ENCODE measurements at places on chromosomes 2 and 18. TPM values are rescaled to one million over a fixed set of nuclear protein-coding genes. Genes with fewer than 3 reads are reported as not detected.

DNA sequence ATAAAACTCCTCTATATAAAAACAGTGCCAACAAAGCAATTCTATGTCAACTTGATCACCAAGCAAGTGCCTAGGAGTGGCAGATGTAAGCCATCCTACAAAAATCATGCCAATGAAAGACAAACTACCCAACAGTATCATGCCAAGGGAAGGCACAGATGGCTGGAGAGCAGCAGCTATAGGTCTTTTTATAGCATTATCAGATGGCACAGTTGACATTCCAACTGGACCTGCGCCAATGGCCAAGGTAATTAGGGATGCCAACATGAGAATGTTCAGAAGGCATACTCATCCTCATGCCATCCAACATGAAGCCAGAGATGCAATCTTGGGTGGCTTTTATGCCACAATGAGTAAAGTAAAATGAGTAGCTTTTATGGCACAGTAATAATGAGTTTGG, 237.3 kb downstream of the OTX1 start:
- no peak overlapping the region for H3K27ac ChIP-seq
- H3K4me3 ChIP-seq, result no peak overlapping the region
- DNase-seq, result no peak
- H3K27me3 ChIP-seq, result no peaks in the 10 kb centered on the region

GRCh38 chr2:3466482-3466863, 52.9 kb downstream of the ADI1 start:
- no peak for DNase-seq
- H3K4me3 ChIP-seq, result no peak overlapping the region
- H3K27ac ChIP-seq, result peak overlapping the region; percentile 83
- no peaks in the 10 kb centered on the region for H3K27me3 ChIP-seq
- peaks cover 43% of the 10 kb centered on the region for H3K4me1 ChIP-seq

DNA sequence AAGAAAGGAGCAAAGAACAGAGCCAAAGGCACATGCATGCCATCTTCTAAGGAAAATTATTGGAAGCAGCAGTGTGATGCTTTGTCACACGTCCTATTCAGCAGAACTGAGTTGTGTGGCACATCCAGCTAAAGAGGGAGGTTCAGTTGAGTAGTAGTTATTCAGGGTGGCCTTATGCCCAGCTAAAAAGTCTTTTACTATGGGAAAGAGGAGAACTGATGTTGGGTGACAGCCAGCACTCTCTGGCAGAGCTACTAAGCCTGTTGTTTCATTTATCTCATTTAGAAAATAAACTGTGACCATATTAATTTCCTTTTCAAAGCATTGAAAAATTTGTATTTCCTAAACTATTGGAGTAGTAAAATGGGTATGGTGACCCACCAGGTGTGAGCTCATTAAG, 18.5 kb downstream of the ITGA6 start:
- H3K4me1 ChIP-seq, result peaks cover 28% of the 10 kb centered on the region
- H3K4me3 ChIP-seq, result no peak overlapping the region
- H3K27me3 ChIP-seq, result no peaks in the 10 kb centered on the region
- no peak for DNase-seq
- H3K36me3 ChIP-seq, result no peaks in the 10 kb centered on the region
- H3K27ac ChIP-seq, result no peak overlapping the region

DNA sequence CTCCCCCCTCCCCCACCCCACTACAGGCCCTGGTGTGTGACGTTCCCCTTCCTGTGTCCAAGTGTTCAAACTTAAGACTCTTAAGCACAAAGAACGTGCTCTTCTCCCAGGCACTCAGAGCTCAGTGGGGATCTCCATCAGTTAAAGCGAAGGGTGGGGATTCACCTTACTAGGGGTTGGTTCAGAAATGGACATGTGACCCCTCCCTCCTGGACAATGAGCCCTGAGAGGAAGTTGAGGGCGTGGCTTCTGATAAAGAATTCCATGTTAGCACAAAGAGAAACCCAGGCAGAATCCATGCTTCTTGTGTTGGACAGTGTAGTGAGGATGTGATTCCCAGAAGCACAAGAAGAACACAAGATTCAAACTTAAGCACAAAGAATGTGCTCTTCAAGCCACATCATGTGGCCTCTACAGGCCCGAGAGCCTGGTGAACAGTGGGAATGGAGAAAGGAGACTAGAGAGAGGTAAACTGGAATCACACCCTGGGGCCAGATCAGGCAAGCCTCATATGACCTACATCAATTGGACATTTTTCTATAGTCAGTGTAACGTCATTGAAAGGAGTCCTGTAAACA, 78.1 kb upstream of the TTC39C start:
- H3K4me3 ChIP-seq, result no peak overlapping the region
- H3K4me1 ChIP-seq, result 0 out of 2 replicates have a peak, but pooled peaks cover 8% of the 10 kb centered on the region
- no peak for DNase-seq

DNA sequence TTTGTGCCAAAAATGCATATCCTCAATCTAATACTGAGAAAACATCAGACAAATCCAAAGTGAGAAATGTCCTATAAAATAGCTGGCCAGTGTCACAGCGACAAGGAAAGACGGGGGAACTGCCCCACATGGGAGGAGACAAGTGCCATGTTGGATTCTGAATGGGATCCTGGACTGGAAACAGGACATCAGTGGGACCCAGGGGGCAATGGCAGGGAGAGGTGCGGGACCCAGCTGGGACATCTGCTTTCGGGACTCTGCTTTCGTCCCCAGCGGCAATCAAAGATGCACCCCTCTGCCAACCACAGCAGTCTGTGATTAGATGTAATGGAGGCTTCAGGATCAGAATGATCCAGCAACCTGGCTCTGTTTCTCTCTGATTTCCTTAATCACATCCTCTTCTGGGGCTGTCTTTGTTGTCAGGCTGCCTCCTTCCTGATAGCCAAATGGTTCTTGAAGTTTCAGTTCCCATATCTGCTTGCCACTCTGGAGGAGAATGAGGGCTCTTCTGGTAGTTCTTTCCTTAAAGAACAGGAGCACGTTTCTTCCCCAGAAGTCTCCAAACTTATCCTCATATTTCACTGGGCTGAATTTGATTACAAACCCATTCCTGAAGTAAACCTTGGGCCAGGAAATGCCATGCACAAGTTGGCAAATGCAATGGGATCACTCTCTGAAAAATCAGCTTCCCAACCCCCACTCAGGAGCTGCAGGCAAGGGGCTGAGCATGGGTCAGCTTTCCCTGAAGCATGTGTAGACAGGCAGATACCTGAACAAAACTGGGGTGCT, 13.6 kb upstream of the PROC start:
- H3K27me3 ChIP-seq, result no peaks in the 10 kb centered on the region
- H3K4me1 ChIP-seq, result peaks cover 27% of the 10 kb centered on the region
- H3K27ac ChIP-seq, result no peak overlapping the region
- H3K36me3 ChIP-seq, result no peaks in the 10 kb centered on the region
- no peak for DNase-seq

Gene CRYGD
- total RNA-seq, result not detected

Gene SERPINB11
- not detected for total RNA-seq

Gene CRYGC
- not detected for total RNA-seq

Gene PRKAG3
- total RNA-seq, result not detected

Gene KCNG3
- total RNA-seq, result not detected
